NCI-H1105 treated with DMSO at 0.1 percent for 48 hours (cell line): ENCODE measurements at places on chromosomes 7 and 10.
A peak's percentile ranks its signal among the peaks of the same experiment; 100 is the strongest.

- no peak for DNase-seq
These were observed 46.6 kb downstream of the MINPP1 start for GRCh38 chr10:87551326-87551725.

- DNase-seq, result no peak
These were observed 4.6 kb downstream of the DUSP5 start for GRCh38 chr10:110502072-110502845.

- no peak for DNase-seq
These were observed 9.0 kb upstream of the WIPF3 start for GRCh38 chr7:29797112-29797944.

DNA sequence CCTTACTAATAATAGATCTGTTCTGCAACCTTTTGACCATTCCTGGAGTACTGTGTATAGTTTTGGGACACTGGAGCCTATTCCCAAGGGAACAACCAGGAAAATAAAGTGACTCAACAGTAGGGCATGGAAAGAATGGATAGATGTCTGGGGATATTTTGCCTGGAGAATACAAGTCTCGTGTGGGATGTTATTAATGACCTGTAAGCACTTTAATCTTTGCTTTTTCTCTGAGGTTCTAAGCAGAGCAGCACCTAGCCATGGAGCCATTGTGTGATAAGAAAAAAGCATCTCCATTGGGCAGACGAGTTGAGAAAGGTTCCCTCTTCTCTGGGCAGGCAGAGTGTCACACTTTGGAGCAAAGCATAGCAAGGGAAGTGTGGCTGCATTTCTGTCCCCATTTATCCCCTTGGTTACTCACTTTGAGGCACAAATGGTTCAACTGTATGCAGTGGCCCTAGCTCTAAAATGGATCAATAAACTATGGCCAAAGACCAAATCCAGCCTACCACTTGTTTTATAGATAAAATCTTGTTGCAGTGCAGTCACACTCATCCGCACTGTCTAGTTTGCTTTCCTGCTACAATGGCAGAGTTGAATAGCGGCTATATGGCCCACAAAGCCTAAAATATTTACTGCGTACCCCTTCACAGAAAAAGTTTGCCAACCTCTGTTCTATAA lies 21.0 kb upstream of the CCDC71L start:
- no peak for DNase-seq

DNA sequence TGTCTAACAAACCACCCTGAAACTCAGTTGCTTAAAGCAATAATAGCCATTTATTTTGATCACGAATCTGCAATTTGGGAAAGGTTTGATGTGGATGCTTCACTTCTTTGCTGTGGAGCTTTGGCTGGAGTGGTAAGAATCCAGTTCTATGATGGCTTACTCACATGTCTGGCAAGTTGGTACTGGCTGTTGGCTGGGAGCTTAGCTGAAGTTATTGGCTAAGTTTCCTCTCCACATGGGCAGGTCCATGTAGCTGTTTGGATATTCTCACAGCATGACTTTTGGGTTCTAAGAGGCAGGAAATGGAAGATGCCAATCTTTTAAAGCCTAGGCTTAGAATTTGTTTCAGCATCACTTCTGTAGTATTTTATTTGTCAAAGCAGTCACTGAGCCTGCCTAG lies 277.6 kb upstream of the NRP1 start:
- DNase-seq, result no peak

GRCh38 chr7:82441669-82442478 lies 1.7 kb downstream of the CACNA2D1 start:
- DNase-seq, result peak; percentile 41

GRCh38 chr7:29599026-29599425 lies 35.4 kb downstream of the PRR15 start:
- no peak for DNase-seq

GRCh38 chr10:122323189-122323588 lies 51.3 kb upstream of the PLEKHA1 start:
- no peak for DNase-seq

DNA sequence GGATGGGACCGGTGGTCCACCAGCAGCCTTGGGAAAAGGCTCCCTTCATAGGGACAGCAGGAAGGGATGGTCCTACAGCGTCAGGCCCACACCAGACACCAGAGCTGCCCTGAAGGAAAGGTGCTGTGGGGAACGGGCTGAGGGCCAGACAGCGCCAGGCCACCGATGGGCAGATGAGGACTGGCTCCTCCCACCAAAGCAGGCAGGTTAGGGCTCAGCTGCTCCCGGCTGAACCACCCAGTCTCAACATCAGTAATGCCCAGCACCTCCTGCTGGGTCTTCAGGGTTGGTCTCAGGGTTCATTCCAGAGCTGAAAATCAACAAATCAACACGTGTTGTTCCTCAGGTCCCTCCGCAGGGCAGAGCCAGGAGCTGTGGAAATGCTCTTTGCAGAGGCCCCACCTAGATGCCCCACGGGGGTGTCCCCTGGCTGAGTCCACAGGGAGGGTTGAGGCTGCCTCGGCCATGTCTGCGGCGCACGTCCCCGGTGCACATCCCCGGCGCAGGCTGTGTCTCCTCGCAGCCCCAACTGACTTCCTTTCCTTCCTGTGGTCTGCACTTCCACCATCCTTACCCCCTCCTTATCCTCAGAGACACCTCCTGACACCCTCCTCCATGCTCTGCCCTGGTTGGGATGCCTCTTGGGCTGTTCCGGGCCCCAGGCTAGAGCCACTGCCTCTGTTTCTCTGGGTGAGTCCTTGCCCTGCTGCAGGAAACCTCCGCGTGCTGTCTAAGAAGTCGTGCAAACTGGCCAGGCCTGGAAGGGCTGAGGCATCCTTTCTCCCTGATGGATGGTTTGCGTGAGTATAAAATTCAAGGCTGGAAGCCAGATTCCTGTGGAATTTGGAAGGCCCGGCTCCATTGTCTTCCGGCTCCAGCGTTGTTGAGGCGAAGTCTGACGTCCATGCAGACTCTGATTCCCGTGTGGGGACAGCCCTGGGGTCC lies 32.8 kb upstream of the CFAP46 start:
- no peak for DNase-seq

GRCh38 chr10:30510184-30510931 lies 76.4 kb downstream of the MAP3K8 start:
- DNase-seq, result no peak

DNA sequence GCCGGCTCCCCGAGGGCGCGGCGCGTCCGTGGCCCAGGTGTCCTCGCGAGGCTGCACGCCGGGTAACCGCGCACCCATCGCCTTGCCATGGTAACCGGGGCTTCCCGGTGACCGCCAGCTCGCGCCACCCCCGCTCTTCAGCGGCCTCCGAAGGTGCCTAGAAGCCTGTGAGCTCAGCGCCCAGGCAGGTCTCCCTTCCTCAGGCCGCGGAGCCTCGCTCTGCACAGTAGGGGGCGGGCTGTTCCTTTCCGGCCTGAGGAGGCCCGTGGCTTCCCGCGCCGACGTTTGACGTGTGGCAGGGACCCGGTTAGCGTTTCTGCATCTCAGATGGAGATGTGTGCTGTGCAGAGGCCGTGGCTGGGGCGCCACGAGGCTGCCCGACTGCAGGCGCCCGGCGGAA lies 117.1 kb downstream of the DYNC2I1 start:
- no peak for DNase-seq

DNA sequence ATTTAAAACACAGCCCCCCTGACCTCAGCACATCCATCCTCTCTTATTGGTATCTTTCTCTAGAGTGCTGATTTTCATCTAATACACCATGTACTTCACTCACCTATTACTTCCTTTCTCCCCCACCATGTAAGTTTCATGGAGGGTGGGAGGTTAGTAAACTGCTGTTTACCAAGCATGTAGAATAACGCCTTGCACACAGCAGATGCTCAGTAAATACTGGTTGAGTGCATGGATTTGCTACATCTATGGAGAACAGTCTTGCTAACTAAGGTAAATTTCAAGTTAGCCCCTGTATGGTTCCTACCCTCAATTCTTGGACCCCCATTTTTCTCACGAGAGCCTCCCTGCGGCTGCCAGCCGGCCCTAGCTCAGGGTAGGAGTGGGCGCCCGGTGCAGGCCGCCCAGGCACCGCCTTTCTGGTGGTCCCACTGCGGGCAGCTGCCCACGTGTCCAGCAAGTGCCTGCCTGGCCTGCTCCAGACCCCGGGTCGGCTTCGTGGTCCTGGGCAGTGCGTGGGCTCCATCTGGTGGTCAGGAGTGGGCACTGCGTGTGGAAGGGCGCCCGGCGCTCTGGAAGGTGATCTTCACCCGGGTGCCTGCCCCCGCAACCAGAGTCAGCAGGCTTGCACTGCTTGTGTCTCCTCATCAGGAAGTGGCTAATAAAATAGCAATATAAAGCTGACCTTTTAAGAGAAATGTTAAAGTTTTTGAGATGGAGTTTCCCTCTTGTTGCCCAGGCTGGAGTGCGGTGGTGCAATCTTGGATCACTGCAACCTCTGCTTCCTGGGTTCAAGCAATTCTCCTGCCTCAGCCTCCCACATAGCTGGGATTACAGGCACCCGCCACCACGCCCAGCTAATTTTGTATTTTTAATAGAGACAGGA lies 63.4 kb upstream of the DNAJB6 start:
- DNase-seq, result peak; percentile 44

GRCh38 chr10:36148207-36148606 lies 506.1 kb upstream of the FZD8 start:
- DNase-seq, result no peak

DNA sequence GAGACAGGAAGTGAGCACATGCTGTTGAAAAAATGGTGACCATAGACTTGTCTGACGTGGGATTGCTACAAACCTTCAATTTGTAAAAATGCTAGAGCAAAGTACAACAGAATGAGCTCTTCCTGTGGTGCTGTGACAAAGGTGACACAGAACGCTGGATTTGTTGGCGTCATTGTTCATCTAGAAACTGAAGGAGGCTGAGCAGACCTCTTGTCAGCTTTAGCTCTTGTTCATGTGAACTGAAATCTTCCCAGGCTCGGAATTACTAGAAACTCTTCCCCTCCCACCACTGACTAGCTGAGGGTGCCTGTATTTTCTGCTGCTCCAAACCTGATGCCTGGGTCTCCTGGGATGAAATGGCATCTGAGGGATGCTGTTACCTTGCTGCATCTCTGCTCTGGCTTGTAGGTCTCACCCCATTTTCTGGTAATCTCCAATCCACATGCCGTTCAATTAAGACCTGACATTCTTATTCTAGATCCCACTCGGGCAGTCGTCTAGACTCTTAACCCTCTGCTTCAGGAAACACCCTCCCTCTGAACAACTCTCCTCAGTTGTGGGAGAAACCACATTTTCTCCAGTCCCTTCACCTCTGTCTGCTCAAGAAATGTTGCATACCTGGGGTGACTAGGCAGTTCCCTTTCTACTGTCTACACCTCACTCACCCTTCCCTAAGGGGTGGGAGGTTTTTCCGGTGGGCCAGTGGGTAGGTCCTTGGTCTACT lies 349.3 kb downstream of the CXCL12 start:
- DNase-seq, result no peak

- DNase-seq, result no peak
These were observed 27.4 kb upstream of the GDI2 start for GRCh38 chr10:5840314-5841307.

- DNase-seq, result no peak
These were observed 312.4 kb upstream of the DGKB start for GRCh38 chr7:15214976-15215375.

DNA sequence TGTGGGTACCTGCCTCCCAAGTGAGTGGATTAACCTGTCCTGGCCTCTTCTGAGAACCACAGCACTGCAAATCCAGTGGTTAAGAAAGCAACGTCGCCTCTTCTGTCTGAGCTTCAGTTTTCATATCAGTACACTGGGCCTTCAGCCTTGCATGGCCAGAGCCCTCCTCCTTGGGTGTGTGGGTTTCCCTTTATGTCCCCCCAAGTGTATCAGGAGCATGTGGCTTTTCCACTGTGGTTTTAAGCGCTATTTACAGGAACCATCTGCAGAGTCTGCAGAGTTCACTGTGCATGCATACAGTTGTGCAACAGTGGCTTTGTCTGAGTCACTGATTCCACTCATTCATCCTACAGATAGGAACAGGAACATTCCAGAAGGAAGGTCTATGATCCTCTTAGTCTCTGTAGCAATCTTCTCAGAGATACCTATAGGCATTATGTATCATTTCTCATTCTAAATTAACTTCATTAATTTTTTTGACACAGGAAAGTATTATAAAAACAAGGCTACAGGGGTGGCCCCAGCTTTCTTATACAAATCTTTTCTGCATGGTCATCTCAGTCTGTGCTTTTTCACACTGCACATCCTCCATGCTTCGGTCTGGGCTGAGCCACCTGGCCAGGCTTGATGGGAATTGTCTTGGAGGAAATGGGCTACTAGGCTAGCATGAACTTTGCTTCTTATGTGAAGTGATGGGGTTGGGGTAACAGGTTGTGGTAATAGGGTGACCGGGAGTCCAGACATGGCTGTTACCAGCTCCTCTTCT lies 17.1 kb downstream of the MBL2 start:
- no peak for DNase-seq

- DNase-seq, result no peak
These were observed 269.6 kb downstream of the ELFN1 start for GRCh38 chr7:1939434-1940401.

DNA sequence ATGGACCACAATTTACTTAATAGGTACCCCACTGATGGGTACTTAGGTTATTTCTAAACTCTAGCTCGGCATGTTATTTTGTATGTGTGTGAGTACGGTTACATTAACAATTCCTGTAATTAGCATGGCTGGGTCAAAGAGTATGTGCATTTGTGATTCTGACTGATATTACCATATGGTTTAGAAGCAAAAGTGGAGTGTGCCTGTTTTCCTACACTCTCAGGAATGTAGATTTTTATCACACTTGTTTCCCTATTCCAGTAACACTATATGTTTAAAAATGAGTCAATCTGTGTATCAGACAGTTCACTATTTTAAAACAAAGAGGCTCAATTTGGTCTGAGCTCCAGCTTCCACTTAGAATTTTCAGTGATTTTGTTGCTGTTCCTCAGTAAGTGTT lies 44.6 kb upstream of the GSDME start:
- no peak for DNase-seq

- DNase-seq, result peak; percentile 42
These were observed 790 bp downstream of the ADAM22 start for GRCh38 chr7:87934699-87935383.

DNA sequence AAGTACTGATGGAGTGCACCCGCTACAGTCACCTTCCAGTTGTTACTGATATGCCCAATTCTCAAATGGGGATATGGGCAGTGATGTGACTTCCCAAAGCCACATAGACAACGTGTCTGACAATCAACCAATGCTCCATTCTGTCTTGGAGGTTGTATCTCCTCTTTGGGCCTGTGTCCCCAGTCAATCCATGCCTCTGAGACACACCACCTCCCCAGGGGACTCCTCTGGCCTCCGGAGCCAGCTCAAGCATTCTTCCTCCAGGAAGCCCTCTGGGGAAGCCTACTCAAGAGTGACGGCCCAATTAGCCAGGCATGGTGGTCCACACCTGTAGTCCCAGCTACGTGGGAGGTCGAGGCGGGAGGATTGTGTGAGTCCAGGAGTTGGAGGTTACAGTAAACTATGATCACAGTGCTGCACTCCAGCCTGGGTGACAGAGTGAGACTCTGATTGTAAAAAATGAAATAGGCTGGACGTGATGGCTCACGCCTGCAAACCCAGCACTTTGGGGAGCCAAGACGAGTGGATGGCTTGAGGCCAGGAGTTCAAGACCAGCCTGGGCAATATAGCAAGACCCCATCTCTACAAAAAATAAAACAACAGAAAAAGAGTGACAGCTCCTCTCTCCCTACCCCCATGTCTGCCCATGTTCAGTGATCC lies 99.5 kb upstream of the TNRC18 start:
- DNase-seq, result no peak

- no peak for DNase-seq
These were observed 8.4 kb downstream of the C10orf105 start for GRCh38 chr10:71711052-71711623.

- DNase-seq, result no peak
These were observed 108.1 kb downstream of the EEPD1 start for GRCh38 chr7:36261019-36261754.

- DNase-seq, result peak; percentile 24
These were observed 129.7 kb downstream of the SAMD9 start for GRCh38 chr7:92988051-92988450.
